Head of caudate nucleus (tissue), 42 donors: ENCODE measurements at places on chromosomes 7 and 10.

GRCh38 chr7:90858546-90858945 is 262.4 kb downstream of the CDK14 start:
- DNase-seq = no peak

DNA sequence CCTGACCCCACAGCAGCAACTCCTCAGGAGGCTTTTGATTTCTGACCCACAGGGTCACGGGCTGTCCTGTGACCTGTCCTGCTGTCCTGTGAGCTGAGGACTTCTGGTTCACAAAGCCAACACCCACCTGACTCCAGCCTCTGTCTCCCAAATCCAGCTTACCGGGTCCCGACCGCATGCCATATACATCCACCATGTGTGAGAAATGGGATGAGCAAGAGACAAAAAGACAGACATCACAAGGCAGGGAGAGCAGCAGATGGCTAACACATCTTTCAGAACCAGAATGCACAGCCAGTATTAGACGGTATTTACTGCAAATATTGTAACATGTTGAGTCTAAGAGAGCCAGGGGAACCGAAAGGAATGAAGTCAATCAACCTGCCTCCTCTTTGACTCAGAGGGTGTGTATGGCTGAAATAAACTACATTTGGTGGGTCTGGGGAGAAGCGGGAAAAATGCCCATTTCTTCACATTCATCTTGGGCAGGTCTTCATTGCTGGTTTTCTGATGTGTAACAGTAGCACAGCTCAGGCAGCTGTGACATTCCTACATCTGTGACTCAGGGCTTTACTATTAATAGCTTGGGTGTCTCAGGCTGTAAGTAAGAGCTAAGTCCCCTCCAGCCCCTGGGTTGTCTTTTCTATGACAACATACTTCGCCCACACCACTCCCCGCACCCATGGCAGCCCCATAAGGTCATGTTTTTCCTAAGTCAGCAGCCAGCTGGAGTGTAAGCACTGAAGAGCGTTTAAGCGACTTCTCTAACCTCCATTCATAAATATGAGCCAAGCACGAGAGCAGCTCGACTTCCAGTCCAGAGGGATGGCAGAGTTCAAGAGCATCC is 25.0 kb downstream of the ABLIM1 start:
- DNase-seq = peak; percentile 13

- DNase-seq = no peak
Measured at GRCh38 chr7:46089281-46089680, 168.2 kb upstream of the IGFBP3 start.

GRCh38 chr10:117531371-117532002 is 11.1 kb upstream of the EMX2 start:
- DNase-seq = no peak

DNA sequence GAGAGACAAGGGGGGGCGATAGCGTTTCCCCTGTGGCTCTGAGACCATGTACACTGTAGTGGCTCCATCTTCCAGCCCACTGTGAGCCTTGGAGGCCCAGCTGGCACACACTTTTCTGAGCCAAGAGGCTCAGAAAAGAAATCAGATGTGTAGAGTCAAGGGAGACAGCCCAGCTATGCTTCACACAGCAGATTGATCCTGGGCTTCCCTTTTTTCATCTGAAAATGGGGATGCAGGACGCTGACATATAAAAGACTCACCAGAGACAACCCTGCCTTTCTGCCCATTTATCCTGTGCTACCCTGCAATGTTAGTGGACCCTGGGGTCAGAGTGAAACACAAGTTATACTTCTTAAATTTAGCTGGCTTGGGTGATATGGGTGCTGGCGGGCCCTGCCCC is 14.3 kb downstream of the TMEM273 start:
- no peak for DNase-seq
